ENCODE measurements at places on chromosomes 6 and 20.
A peak's percentile ranks its signal among the peaks of the same experiment; 100 is the strongest.

- no peak for DNase-seq
Measured at GRCh38 chr20:35621560-35621946, 5.9 kb downstream of the SPAG4 start.

GRCh38 chr20:62661647-62662046, 19.3 kb downstream of the SLCO4A1 start:
- no peak for DNase-seq

DNA sequence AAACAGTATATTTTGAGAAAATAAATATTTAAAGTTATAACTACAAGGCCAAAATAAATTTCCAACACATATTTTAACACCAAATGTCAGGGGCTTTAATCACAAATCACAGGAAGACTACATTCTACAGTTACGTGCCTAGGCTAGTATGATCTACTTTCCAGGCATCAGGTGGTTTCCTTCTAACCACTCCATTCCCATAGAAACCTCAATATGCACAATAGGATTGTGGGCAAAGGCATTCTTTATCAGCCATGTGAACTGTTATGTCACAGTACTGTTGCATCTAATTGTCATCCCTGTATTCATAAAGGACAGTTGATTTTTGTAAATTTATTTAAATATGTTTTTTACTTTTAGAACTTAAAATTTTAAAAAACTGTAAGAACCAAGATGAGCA, 32.4 kb downstream of the ATG5 start:
- no peak for DNase-seq

DNA sequence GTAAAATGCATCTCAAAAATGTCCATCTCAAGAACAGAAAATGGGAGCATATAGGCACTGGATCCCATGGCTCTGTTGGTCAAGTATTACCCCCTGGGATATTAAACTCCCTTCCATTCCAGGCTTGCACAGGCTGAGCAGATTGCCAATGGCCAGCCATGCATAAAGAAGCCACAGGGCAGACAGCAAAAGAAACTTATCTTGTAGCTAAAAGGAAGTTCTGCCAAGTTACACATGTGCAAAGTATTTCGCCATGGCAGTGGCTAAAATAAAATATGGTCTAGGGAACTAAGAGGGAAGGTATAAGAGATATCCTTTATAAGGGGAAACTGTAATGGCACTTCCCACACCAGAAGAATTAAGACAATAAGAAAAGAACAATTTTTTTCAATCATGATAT, 415.6 kb upstream of the BTBD3 start:
- no peak for DNase-seq

DNA sequence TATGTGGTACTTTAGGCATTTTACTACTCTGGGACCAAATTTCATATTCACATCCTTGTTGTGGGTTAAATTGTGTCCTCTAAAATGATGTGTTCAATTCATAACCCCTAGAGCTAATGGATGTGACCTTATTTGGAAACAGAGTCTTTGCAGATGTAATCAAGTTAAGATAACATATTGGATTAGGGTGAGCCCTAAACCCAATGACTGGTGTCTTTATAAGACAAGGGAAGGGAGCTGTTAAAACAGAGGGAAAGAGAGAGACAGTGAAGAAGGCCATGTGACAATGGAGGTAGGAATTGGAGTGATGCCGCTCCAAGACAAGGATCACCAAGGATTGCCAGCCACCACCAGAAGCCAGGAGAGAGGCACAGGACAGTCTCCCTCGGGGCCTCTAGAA, 220.0 kb downstream of the ADGRG6 start:
- DNase-seq: no peak

DNA sequence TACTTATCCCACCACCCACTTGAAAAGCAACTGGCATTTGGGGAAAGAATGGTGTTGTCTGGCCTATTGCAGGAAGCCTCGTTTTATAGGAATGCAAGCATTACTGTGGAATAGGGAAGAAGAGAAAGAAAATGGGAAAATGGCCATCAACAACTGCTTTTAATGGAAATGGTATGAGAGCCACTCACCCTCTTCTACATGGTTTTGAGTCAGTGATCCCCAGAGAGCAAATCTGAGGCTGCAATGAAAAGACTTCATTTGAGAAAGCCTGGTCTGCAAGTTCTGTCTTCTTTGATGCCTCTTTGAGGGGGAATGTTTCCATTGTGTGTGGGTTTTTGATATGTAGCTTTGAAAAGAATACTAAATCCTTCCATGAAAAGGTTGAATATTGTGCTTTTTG, 172.3 kb upstream of the HDDC2 start:
- DNase-seq: no peak

- DNase-seq: no peak
Measured at GRCh38 chr6:105326833-105327770, 75.8 kb downstream of the PREP start.

GRCh38 chr6:31139599-31139998, 733 bp upstream of the PSORS1C2 start:
- DNase-seq: no peak

- DNase-seq: no peak
Measured at GRCh38 chr6:25027221-25027916, 91.6 kb upstream of the RIPOR2 start.

GRCh38 chr6:105726902-105727655, 324.2 kb upstream of the PREP start:
- DNase-seq: no peak

GRCh38 chr6:41731561-41732086, 3.8 kb downstream of the TFEB start:
- DNase-seq: no peak

GRCh38 chr20:46468508-46468907, 44.9 kb downstream of the ZNF334 start:
- DNase-seq: no peak

GRCh38 chr20:32282461-32282860, 5.0 kb downstream of the KIF3B start:
- DNase-seq: no peak

- DNase-seq: no peak
Measured at GRCh38 chr6:128079021-128079420, 178.2 kb upstream of the THEMIS start.

GRCh38 chr6:7542874-7543624, 1.6 kb downstream of the DSP start:
- peak; percentile 73 for DNase-seq

DNA sequence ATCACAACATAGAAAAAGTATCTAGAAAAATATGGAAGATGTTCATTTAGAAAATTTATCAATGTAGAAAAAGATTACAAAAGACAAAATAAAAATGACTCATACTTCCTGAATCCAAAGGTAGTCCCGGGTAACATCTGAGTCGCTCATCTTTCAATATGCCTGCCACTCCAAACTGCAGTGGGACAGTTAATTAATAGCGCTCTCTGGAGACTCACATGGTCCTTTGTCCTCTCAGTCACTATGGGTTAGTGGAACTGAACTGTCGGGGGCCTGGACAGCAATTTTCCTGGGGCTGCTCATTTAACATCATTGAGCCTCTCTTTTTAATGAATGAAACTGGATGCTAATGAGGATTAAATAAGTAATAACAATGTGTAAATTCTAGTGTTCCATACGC, 103.4 kb downstream of the MAP3K4 start:
- DNase-seq: no peak

DNA sequence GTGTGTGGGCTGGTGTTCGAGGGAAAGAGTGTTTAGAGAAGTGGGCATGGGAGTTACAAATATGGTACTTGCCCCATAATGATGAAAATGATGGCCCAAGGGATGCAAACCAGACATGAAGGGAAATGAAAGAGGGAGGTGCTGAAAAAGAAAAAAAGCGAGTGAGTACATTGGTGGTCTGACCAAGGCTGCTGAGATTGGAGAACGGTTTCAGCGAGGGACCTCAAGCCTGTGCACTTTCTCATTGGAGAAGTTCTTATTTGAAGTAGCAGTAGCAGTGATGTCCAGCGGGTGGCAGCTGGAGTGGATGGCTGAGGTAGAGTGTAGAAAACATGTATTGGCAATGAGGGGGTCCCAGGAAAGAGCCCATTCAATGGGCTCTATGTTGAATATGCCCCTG, 54.8 kb downstream of the TNFAIP3 start:
- DNase-seq: no peak

DNA sequence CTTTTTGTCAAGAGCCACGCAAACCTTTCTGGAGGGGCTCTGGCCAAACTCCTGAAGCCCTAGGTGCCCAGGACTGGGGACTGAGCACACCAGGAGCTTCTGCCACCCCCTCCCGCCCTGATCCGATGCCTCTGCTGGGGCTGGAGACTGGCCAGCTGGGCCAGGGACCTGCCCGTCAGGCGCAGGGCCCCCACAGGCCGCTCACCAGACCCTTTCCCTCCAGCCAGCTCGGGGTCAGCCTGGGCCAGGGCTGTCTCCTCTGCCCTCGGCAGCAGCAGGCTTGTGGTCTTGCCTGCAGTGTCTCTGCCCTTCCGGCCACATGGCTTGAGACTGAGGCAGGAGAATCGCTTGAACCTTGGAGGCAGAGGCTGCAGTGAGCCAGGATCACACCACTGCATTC, 14.6 kb downstream of the RTEL1 start:
- DNase-seq: no peak

DNA sequence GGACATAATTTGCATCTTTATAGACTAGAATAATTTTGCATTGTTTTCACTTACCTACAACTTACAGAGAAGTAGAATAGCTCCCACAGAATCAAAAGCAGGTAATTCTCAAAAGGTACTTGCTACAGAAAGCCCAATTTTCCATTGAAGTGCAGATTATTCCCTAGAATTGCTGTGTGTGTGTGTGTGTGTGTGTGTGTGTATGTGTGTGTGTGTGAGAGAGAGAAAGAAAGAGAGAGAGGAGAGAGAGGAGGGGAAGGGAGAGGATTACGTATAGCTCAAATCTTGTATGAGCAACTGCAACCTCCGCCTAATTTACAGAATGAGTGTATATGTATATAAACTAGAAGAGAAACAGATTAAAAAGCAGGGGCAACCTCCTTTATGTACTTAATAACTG, 68.0 kb downstream of the DOK5 start:
- no peak for DNase-seq
